Activated CD4-positive, CD25-positive, alpha-beta regulatory T cell (primary cell): ENCODE measurements at places on chromosomes 3 and 15.

- DNase-seq: no peak
These were observed 2.9 kb downstream of the NR2F2 start for GRCh38 chr15:96333131-96334016.

DNA sequence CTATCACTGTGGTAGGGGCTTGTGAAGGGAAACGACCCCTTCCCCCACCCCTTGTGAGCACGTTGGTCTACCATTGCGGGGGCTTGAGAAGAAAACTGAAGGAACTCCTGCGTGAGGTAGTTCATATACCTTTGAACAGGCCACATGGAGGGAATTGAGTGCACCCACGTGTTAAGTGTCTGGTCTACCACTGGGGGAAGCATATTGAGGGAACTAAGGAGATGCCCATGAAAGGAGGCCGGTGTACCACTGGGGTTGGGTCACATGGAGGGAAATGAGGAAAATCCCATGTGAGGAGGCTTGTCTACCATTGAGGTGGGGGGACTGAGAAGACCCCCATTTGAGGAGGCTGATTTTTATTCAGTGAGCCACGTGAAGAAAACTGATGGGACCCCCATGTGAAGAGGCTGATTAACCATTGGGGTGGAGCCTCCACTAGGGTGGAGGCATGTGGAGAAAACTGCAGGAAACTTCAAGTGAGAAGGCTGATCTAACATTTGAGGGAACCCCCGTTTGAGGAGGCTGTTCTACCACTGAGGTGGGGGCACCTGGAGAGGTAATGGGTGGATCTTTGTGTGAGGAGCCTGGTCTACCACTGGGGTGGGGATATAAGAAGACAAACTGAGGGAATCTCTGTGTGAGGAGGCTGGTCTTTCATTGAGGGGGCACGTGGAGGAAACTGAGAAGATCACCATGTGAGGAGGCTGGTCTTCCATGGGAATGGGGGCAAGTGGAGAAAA lies 163.2 kb downstream of the FBLN2 start:
- no peak for DNase-seq

GRCh38 chr3:116445990-116446389 lies 703 bp upstream of the LSAMP start:
- no peak for DNase-seq

GRCh38 chr15:78329625-78330024 lies 10.5 kb upstream of the CRABP1 start:
- DNase-seq: no peak

- no peak for DNase-seq
These were observed 68.8 kb upstream of the TMEM115 start for GRCh38 chr3:50428007-50428633.
